ENCODE measurements at places on chromosomes 7 and 10.

DNA sequence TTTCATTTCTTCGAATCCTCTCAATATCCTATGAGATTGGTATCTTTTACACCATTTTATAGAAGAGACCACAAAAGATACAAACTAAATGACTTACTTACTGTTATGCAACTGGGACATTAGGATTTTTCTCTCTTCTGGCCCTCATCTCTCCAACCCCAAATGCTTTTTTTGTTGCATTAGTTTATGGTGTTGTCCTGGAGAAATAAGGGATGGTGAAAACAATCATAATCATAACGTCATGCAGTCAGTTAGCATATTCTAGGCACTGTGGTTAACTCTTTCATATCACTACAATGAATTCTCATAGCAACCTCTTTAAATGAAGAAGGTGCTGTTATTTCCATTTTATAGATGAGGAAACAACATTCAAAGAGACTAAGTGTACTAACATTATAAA lies 104.6 kb downstream of the PON1 start:
- DNase-seq: no peak

DNA sequence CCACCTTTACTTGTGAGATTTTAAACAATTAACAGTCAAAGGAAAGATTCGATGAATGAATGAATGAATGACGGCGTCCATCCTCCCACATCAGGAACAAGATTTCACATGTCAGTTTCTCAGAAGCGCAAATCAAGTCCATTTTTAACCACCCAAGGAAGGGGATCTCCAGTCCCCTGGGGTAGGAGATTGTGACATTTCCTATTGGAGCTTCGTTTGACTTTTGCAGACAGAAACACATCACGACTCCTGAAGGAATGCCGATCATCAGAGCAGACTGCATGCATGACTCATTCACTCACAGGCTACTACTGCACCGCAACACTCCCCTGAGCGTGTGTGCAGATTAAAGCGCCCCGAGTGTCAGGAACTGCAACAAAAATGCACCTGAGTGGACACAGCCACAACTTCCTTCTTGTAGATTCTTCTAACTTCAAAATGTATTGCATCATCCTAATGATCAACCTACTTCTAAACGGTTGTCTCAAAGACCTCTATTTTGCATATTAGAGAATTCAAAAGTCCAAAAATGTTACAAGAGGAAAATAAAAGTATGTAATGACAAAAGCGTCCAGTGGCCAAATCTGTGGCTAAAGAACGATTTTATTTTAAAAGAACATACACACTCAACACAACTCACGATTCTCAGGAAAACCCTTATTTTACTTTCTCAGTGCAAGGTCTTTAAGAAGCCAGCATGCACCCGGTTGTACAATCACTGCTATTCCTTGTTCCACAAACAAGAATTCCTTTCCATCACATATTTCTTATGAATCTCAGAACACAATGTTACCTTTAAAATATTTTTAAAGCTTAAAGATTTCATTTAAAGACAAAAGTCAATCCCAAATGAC lies 172.6 kb downstream of the FAM107B start:
- DNase-seq: no peak

DNA sequence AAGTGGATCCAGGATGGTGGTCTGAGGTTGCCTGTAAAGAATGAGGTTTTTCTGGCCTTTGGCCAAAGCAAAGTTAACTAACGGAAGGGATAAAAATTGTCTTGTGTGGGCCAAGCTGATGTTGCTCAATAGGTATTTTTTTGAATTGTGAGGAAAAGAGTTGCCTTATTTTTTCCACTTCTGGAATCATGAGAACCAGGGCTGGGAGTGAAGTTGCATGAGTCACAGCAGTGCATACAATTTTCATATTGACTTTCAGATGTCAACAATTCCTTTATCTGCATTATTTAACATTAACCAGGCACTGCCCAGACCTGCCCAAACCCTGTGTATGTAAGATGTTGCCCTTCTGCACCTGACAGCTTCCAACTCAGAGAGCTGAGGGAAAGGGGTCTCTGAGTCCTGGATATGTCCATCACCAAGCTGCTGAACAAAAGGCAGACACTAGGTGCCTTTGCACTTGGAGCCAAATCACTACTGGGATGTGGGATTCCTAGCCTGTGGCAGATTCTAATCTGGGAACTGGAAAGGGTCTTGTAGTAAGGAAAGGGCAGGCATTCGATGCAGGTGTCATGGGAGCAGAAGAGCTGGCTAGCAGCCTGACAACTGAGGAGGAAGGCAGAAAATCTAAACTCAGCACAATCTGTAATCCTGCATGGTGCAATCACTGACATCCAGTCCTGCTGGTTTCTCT lies 52.3 kb upstream of the SLC35B4 start:
- DNase-seq: no peak

- no peak for DNase-seq
These were observed 69.7 kb downstream of the CFAP46 start for GRCh38 chr10:132872658-132873057.

Measured in activated CD8-positive, alpha-beta memory T cell treated with anti-CD3 and anti-CD28 coated beads for 4 hours (primary cell).